ENCODE measurements at places on chromosomes 11 and 22. TPM values are rescaled to one million over a fixed set of nuclear protein-coding genes. Genes with fewer than 3 reads are reported as not detected.

DNA sequence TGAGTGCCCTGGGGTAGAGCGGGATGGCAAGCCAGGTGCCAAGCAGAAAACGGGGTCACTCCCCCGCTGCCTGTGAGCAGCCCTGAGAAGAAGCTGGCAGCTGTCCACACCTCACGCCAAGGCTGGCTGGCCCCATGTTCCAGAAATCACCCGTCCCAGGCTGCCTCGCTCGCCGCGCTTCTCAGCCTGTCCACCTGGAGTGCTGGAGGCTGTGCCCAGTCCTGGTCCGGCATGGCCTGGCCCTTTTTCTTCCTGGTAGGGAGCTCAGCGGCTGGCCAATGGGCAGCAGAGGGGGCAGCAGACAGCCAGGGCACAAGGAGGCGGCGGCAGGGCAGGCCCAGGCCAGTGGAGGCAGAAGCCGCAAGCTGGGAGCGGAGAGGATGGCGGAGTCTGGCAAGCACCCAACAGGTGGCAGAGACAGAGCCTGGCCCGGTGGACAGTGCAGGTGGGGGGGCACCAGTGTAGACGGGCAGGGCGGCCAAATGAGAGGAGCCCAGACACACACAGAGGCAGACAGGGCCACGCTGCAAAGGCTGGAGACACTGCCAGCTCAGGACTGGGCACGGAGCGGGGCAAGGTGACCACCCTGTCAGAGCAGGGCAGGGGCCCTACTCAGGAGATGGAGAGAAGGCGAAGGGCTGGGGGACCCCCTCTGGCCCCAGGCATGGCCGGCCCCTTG is 37.2 kb upstream of the TH start:
- no peak overlapping the region for H3K27ac ChIP-seq
- H3K4me3 ChIP-seq, result no peak overlapping the region
- H3K36me3 ChIP-seq, result no peaks in the 10 kb centered on the region
- H3K27me3 ChIP-seq, result no peaks in the 10 kb centered on the region
- peaks cover 3% of the 10 kb centered on the region for H3K4me1 ChIP-seq

DNA sequence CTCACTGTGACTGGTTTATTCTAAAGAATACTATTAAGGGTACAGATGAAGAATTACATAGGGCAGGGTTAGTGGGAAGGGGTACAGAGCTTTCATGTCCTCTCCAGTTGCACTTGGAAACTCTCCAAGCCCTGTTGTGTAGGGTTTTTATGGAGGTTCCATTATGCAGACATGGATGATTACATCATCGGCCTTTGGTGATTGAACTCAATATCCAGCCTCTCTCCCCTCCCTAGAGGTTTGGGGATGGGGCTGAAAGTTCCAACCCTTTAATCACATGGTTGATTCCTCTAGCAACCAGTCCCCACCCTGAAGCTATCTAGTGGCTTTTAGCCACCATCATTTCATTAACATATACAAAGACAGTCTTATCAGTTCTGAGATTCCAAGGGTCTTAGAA is 472.6 kb downstream of the BUD13 start:
- H3K4me3 ChIP-seq, result no peak overlapping the region
- H3K27ac ChIP-seq, result no peak overlapping the region
- H3K27me3 ChIP-seq, result no peaks in the 10 kb centered on the region
- no peak for DNase-seq
- H3K36me3 ChIP-seq, result no peaks in the 10 kb centered on the region
- no peaks in the 10 kb centered on the region for H3K4me1 ChIP-seq

DNA sequence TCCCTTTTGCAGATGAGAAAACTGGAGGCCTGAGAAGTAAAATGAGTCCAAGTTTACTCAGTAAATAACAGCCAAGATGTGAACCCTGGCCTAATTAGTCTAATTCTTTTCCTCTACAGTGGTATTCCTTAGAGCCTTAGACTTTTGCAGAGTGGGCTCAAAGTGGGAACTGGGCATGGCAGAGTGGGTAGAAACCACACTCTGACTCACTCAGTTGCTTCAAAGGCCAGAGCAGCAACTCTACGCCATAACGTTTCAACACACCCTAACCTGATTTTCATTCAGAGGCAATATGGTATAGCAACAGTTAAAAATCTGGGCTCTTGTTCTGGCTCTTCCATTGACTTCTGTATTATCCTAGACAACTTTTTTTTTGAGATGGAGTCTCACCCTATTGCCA is 2.8 kb downstream of the THRSP start:
- H3K4me1 ChIP-seq, result no peaks in the 10 kb centered on the region
- no peaks in the 10 kb centered on the region for H3K27me3 ChIP-seq
- no peak for DNase-seq
- H3K36me3 ChIP-seq, result peaks cover 38% of the 10 kb centered on the region
- no peak overlapping the region for H3K4me3 ChIP-seq
- no peak overlapping the region for H3K27ac ChIP-seq

- no peak overlapping the region for H3K4me3 ChIP-seq
- H3K36me3 ChIP-seq, result no peaks in the 10 kb centered on the region
- DNase-seq, result no peak
- H3K27ac ChIP-seq, result no peak overlapping the region
Observed at GRCh38 chr11:67631411-67631810, 1.7 kb upstream of the NUDT8 start.

Gene HOATZ
- total RNA-seq, result 0.58 TPM

Data from A673 (cell line).